ENCODE measurements at places on chromosomes 11 and 22.

DNA sequence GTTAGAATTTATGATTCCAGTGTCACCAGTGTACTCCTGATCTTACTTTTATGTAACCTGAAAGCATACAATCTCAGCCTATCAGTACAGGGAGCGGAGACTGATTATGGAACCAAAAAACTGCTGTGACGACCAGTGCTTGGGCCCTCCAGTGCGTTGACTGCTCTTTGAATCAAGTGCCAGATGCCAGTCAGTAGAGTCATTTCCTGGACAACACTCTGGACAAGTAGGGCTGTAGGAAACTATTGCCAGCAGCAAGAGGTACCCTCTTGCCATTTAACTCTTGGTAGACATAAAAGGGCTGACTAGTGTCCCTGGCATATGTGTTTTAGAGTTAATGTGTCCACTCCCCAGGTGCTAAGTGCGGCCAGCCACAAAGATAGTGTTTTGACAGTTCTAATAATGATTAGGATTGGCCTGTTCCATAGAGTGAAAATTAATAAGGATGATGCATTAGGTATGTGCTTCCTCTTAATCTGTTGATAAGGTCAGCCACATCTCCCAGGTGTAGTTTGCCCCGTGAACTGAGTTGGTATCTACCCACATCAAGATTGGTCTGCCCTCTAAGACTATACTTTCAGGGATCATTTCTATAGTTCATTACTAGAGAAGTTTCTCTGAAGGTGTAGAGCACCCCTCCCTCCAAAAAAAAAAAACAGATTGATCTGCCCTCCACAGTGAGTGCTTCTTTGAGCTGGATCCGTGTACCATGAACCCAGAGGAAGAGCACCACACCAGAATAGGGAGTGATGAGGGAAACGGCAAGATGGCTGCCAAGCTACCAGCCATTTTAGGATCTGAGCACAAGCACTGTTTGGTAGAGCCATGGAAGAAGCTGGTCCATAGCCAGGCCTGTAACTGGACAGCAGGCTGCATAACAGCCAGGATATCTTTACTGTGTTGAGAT lies 20.7 kb upstream of the AIFM3 start:
- DNase-seq = no peak

DNA sequence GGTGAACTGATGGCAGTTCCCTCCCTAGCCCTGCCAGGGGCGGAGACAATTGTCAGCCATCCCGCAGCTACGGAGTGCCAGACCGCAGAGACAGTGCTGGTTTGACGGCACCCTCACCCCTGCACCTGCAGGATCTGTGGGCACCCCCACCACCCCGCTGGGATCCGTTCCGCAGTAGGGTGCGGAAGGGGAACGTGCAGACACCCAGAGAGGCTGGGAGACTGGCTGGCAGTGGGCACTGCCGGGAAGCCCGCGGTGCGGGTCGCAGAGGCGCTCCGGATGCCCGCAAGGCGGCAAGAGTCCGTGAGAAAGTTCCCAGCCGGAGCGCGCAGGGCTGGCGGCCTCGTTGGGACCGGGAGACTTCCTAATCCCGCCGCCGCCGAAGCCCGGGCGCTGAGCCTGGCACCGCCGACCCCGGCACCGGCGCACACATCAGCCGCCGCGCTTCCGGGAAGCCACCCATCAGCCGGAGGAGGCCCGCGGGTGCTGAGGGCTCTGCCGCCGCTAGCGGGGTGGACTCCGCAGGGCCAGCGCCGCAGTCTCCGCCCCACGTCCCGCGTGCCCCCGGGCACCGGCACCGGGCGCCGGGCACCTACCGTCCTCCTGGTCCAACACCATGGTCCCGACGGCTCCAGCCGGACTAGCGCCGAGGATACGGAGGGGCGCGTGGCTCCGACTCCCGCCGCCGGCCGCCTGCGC lies 4.3 kb upstream of the LMO1 start:
- no peak for DNase-seq

- no peak for DNase-seq
Measured at GRCh38 chr11:96288915-96289314, 54.1 kb downstream of the MAML2 start.

DNA sequence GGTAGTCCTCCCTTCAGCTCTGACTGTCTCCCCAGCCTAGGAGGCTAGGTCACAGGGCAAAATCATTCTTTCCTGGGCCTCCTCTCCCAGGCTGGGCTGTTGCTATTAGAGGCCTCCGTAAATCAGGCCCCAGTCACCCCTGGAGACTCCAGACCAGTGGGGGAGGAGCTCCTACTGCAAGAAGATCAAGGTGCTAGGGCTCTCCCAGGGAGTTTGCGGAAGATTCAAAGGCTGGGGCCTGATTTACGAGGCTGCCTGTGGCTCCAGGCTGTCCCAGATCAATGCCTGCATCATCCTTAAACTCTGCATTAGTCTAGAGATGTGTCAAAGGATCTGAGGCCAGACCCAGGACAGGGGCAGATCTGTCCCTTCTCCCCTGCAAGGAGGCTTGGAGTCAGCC lies 346.2 kb downstream of the TENM4 start:
- no peak for DNase-seq

DNA sequence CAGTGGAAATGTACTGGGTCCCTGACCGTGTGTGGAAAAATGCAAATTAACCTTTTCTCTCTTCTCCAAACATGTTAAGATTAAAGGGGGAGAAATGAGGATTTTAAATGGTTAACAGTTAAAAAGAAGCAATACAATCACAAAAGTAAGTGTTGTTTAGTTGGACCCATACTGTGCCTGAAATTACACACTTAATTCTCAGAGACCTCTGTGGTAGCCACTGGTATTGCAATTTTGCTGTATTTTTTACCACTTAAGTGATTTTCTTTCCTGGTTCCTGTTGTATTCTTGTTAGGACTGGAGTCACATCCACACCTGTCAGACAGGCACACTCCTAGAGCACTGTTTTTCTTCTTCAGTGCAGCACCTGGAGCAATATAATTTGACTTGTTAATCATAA lies 179.6 kb upstream of the PDGFD start:
- DNase-seq = peak; percentile 7

DNA sequence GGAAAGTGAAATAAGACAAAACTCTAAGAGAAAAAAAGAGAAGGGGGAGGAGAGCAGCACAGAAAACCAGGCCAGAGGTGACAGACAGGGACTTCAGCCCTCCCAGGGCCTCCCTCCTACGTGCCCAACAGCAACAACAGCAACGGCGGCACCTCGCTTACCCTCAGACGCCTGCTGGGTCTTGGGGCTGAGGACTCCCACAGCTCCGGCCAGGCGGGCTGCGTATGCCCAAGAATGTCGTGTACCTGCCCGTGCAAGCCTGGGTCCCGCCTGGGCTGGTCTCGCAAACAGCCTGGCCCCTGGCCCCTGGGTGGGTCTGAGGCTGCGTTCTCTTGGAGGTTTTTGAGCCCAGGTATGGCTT lies 30.5 kb downstream of the ARAP1 start:
- no peak for DNase-seq

DNA sequence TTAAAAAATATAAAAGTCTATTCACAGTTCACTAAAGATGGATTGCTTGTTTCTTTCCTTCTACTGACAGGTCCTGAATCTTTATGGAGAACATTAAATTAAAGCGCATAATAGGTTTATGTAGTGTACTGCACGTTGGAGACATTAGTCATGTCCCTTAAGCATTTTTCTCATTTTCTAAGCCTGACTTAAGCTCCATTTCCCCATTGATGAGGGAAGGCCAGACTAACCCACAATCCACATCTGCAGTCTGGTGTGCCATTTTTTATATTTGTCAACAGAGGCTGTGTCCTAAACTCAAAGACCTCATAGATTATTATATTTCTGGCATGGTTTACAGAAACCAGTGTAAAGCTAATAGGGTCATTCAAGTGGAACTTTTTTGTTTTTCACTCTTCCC lies 39.9 kb downstream of the CADM1 start:
- DNase-seq = no peak

GRCh38 chr11:85359859-85360258 lies 267.3 kb downstream of the DLG2 start:
- no peak for DNase-seq

DNA sequence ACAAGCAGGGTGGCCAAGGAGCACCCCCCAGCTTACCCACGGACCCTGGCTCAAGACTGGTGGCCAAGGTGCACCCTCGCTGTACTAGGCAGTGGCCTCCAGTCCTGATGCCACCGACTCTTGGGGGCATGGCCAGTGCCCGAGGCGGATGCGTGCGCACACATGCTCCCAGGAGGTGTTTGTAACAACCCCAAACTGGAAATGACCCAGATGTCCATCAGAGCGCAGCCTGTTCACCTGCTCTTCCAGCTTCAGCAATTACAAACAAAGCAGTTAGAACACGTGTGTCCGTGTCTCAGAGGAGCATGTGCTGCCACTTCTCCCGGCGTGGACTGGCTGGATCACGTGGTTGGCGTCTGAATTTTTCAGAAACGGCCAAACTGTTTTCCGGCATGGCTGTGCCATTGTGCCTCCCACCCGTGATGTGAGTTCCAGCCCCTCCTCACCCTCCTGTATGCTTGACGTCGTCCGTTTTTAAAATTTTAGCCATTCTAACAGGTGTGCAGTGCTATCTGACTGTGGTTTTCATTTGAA lies 7.1 kb upstream of the MUC6 start:
- DNase-seq = no peak

GRCh38 chr11:47593492-47593933 lies 698 bp downstream of the C1QTNF4 start:
- DNase-seq = no peak

- DNase-seq = no peak
Measured at GRCh38 chr11:35734669-35735410, 72.3 kb downstream of the TRIM44 start.

DNA sequence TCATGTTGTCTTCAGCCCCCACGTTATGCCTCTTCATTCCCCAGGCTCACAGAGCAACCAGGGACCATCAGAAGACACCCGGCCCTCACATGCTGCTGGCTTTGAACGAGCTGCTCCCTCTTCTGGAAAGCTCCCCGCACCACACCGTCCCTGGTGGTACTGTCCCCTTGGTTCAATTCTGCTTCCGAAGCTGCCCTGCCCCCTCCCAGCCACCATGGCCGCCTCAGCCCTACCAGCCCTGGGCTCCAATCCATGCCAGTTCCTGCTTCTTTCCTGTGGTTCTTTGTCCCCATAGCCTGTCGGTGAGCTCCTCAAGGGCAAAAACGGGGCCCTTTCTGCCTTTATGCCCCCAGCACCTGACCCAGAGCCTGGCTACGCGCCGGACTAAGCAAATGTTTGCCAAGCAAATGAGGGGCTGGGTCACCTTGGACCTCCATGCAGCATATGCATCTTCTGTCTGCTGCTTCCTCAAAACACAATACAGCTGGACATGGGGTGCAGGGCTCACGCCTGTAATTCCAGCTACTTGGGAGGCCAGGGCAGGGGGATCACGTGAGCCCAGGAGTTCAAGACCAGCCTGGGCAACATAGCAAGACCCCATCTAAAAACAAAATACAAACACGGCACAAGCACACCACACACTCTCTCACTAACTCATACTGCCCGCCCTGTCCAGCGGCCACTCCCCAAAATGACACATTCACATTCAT lies 21.3 kb downstream of the TNKS1BP1 start:
- no peak for DNase-seq

DNA sequence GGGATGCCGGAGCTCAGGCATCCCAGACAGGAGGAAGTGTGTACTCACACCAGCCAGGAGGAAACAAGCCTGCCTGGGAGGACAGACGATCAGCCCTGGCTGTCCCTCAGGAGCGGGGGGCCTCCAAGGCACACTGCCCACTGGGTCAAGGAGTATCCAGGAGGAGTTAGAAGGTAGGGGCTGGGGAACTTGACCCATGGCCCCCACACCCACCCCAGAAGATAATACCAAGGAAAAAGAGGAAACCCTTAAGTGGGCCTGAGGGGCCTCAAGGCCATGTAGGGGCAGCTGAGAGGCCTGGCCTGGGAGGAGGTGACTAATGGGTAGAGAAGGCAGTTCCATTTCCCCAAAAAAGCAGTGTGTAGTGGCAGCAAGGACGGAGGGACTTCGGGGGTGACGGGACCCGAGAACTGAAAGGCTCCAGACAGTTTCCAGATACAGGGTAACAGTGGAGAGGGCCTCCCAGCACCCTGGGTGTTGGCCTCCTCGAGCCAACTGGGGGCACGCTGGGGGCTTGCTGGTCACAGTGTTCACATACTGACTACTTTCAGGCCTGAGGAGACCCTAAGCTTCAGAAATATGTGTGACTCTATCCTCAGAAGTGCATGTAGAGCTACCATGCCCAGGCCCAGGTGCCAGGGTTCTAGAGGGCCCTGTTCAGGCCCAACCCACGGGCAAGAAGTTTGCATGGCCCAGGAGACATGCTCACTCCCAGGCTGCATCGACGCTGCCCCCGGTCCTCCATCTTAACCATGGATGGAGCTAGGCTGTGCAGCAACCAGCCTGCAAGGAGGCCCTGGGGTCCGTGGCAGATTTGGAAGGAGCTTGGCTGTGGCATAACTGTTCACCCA lies 75.7 kb upstream of the PITPNB start:
- no peak for DNase-seq

- DNase-seq = no peak
Measured at GRCh38 chr22:46162771-46163556, 12.6 kb downstream of the PPARA start.

DNA sequence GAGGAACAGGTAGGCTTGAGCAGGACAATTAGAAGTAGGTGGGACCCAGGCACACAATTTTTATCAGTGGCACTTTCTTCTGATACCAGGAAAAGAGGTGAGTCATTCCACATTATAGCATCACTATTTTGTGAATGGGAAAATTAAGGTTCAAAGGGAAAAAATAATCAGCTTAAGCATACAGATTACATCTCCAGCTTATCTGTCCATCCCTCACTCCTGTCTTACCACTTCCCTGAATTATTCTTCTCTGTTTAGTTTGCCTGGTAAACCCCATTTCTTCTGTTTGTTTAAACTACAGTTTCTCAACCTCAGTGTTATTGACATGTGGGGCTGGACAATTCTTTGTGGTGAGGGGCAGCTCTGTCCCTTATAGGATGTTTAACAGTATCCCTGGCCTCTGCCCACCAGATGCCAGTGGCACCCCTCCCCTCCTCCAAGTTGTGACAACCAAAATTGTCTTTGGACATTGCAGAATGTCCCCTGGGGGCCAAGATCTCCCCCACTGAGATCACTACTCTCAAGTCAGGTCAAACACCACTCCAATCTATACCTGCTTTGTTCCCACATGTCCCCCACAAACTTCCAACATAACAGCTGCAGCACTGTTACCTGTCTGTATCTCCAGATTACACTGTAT lies 8.5 kb upstream of the XBP1 start:
- DNase-seq = no peak

- DNase-seq = no peak
Measured at GRCh38 chr11:117910525-117910924, 18.7 kb downstream of the TMPRSS13 start.

DNA sequence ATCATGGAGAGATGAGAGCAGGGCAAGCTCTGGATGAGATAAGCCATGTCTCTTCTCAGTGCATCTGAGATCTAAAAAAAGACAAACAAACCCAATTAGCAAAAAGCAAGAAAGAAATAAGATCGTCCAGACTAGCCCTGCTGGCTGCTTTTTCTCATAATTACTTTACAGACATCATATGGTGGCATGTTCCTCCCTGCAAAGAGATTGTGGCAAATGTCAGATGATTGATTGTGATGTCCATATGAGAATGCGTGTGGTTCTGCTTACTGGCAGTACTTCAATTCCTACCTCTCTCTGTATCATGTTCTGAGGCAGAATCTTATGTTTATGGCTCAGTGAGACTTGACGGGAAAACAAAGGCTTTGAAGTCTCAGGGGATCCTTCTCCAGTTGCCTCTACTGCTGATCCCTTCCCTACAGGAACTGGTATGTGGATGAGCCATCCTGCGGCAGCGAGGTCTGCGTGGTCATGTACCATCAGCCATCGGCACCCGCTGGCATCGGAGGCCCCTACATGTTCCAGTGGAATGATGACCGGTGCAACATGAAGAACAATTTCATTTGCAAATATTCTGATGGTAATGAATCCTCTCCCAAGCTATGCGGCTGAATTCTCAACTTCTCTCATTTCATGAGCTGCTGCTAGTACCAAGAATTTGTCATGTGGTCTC lies 8.8 kb downstream of the LAYN start:
- no peak for DNase-seq
